ENCODE measurements at places on chromosomes 2 and 18.

GRCh38 chr2:217090884-217091283, 231.0 kb upstream of the TNP1 start:
- no peak for DNase-seq

DNA sequence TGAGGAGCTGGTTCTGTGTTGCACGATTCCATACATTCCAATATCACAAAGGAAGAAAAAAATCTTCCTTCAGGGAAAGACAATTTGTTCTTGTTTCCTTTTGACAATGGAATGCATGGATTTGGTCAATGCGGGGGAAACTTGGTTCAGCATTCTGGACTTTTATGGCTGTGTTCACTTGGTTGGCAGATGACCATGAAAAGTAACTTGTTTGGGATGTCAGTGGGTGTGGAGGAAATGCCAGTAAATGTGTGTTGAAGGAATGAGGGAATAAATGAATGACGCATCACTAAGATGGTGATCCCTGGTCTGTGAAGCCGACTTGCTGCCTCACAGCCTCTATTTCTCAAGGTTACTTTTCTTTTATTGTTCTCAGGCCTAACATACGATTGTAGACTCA, 53.7 kb downstream of the THUMPD2 start:
- DNase-seq: no peak

- DNase-seq: no peak
Observed at GRCh38 chr2:50006327-50006726, 852.0 kb upstream of the FSHR start.

DNA sequence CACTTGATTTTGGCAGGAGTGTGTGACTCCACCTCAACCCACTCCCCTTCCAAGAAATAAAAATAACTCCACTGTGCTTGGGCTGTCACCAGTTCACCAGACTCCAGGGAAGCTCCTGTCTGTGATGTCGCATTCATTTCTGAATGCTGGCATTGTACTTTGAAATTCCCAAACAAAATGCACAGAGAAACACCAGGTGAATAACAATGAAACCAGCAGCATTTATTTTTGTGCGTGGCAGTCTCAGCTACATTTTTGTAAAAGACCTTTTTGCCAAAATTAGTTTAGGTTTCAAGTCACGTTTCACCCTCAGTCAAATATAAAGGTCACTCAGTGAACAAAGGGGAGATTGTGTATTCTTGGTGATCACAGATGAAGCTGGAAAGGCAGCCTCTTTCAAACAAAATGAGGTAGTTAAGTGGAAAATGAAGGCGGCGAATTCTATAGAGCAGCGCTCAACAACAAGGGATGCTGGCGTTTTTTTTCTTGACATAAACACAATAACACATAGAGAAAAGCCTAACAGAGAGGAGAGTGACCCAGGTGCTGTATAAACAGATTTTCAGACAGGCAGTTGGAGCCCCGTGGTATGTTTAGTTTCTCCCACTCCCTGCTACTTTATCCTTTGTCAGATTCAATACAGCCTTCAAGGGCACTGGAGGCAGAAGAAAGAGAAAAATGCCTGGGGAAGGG, 210.3 kb upstream of the GCFC2 start:
- DNase-seq: no peak

- no peak for DNase-seq
Observed at GRCh38 chr2:131154647-131155046, 49.5 kb downstream of the PLEKHB2 start.

DNA sequence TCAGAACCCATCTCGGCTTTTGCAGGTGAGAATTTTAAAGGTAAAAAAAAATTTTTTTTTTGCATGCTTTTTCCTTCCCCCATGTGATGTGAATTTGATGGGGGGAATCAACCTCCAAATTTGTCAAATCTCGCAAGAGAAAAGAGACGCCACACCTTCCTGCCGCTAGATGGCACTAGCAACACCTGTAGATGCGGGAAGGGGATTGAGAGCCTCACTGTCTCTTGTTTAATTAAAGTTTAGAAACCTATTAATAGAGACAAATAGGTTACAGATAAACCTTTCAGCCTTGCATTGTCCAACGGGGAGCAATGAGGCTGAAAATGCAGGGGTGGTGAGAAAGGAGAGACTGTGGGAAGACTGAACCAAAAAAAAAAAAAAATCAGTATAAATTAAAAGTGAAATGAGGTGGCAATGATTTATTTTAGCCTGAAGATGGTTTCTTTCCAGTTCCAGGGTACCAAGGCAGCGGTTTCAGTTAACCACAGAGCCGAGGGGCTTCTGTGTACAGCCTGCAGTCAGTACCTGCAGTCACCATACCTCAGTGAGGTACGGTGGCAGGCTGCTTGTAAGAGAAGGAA, 84.6 kb downstream of the NRP2 start:
- no peak for DNase-seq

DNA sequence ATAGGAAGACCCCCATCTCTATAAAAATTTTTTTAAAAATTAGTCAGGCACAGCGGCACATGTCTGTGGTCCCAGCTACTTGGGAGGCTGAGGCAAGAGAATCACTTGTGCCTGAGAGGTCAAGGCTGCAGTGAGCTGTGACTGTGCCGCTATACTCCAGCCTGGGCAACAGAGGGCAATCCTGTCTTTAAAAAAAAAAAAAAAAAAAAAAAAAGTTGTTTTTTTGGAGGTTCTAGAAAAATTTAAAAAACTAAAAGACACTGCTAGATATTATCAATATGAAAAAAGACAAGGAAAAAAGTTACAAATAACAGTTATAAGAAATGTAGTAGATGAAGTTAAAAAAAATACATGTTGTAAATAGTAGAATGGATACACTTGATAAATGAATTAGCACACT, 56.1 kb upstream of the C2orf15 start:
- DNase-seq: no peak

DNA sequence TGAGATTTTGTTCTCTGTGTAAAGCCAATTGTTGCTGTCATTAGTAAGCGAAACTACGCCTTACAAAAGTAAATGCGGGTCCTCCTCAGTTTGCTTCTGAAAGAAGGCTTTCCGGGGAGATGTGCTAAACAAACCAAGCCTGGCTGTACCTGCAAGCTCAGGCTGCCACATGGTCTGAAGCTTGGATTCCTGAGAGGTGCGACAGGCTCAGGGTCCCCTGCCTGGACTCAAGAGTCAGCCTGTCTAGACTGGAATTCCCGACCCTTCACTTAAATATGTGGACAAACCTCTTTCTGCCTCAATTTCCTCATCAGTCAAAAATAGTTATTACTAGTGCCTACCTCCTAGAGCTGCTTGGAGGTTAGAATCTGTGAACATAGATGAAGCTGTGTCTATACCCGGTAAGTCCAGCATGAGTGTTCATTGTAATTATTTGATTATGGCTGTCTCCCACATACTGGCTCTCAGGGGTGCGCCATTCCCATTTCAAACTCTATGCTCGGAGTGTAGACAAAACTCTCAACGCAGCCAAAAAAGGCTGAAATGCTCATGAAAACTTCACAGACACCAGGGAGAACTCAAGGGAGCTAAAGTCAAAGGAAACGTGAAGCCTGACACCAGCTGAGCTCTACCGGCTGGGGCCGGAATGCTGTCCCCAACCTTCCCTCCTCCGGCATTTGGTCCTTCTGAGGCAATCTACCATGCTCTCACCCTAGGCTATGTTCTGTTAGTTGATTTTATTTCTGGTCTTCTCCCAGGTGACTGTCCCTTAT, 31.4 kb downstream of the SOWAHC start:
- no peak for DNase-seq

DNA sequence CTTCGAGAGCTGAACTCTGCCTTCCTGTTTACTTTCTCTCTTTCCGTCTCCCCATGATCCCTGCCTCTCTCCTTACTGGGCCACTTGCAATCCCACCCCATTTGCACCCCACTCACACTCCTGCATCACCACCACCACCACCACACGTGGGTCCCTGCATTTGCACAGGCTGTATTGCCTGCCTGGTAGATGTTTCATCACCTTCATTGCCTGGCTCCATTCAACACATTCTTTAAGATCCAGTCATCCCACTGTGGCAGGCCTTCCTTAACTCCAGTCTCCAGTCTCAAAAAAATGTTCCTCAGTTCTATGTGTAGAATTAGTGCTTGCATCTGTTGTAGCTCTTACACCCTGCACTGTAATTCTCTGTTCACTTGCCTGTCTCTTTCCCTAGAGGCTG, 13.9 kb downstream of the NOSTRIN start:
- DNase-seq: no peak

DNA sequence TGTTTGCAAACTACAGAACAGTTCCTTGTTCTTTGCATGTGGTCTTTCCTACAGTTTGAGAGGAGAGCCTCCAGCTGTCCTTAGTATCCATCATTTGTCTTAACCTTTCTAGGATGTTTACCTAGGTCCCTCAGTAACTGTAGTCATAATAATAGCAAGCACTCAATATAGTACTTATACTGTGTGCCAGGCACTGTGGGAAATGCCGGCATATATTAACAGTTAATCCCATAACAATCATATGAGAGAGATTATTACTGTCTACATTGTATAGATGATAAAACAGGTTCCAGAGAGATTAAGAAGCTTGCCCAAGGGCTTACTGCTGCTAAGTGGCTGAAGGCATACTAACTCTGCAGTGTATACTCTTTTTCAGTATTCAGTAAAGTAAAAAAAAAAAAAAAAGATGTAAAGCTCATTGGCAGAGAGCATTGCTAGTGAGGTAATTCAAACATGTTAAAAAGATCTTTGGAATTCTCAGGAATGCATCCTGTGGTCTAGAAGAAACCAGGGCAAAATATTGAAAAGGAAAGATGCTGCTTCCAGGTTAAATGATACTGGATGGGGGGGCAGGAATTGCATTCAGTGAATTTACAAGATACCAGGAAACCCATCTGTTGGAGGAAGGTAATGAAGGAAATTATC, 72.3 kb downstream of the SPTBN1 start:
- DNase-seq: no peak

DNA sequence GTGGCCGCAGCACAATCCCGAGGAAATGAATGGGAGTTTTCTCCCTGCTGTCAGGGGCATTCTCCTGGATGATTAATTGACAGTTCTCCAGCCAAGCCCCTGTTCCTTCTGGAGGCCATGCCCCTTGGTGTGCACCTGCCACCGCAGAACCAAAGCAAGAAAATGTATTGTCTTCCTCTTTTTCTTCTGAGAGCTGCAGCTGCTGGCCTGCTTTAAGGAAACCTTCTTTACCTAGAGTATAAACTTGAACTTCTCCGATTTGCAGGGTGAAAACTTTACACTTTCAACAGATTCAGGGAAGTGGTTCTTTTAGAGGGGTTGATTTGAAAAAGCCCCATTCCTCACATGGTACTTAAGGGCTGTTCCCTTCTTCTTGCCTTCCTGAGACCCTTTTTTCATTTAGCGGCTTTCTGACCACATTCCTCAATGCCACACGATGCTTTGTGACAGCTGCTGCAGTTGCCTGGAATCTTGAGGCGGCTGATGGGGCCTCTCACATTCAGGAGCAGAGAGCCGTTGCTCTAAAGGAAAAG, 402.8 kb downstream of the TXNL1 start:
- DNase-seq: no peak

DNA sequence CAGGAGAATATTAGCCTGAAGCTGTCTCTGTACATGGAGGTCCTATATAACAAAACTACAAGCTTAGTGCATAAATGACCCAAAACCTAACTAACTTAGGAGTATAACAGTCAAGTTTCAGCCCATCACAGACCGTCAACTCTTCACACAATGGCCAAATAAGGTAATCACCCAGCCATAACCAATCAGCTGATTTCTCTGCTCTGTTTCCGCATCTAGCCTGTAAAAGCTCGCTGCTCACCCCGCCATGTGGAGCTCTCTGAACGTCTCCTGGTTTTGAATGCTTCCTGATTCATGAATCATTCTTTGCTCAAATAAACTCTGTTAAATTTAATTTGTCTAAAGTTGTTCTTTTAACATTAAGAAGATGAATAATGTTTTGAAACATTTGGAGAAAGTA, 593.6 kb downstream of the TMX3 start:
- DNase-seq: no peak

DNA sequence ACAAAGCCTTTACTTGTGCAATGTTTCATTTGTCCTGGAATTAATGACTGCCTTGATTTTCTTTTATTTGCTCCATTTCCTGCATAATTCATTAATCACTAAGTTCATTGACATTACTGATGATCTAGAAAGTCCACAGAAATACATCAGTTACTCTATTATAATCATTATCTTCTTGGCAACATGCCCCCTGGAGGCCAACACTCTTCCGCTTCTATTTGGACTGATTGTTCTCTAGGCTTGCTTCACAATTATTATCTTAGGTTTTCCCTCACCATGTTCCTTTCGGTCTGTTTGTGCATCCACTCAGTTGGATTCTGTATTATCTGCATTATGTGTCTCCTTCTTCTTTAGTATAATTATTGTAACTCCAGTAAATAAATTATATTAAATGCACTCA, 461.0 kb upstream of the CDH2 start:
- no peak for DNase-seq

- DNase-seq: no peak
Observed at GRCh38 chr18:51668607-51669006, 471.1 kb upstream of the MEX3C start.

DNA sequence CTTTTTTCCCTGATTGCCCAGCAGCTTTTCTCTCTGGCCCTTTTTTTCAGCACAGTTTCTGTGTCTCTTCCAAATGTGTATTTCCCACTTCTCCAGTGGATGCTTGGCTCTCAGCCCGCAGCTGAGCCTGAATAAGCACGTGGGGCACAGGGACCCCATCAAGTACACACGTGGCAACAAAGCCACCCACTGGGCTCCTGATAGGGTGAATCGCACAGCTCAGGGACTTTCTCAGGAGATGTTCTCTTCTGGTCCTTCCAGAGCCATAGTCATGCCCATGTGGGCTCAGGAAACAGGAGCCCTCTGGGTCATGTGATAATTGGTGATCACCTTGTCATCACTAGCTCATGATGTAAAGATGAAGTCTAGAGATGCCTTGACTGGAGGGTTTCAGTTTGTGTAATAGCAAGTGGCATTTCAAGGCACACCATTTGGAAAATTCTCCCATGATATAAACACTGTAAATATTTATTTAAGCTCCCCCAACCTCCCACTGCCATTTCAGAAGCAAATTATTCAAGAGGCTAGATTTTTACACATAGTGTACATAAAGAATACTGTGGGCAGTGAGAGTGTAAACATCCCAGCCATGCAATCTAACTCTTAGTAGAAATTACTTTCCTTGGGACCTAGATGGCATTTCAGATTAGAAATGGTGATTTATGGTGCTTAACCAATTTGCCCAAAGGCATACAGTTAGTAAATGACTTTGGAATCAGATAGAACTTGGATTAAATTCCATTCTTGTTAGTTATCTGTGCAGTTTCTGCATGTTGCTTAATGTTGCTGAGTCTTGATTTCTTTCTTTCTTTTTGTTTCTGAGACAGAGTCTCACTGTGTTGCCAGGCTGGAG, 597.5 kb downstream of the SLC4A3 start:
- DNase-seq: no peak

GRCh38 chr18:76756531-76757253, 65.7 kb upstream of the ZNF236 start:
- no peak for DNase-seq

- no peak for DNase-seq
Observed at GRCh38 chr2:17319090-17319489, 199.2 kb downstream of the RAD51AP2 start.

DNA sequence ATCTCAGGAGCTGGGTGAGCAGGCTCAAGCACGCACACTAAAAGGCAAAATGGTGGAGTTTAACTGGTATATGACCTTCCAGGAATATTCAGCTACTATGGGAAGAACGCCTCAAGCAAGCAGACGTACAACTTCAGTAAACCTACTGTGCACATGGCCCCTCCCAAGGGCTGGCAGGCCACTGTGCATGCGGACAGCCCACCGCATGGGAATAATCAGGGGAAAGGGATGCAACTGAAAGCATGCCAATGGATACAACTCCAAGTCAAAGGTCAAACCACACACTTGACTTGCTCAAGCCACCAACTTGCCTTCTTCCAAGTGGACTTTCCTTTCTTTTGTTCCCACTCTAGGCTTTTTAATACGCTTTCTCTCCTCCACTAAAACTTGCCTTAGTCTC, 121.6 kb upstream of the SNTG2 start:
- no peak for DNase-seq

GRCh38 chr2:235091983-235092382, 140.2 kb downstream of the SH3BP4 start:
- no peak for DNase-seq

Data from smooth muscle cell of the brain vasculature (primary cell).